ENCODE measurements at places on chromosomes 13 and 19.
A peak's percentile ranks its signal among the peaks of the same experiment; 100 is the strongest.

- no peak for DNase-seq
Observed at GRCh38 chr13:80312012-80312704, 28.8 kb downstream of the SPRY2 start.

DNA sequence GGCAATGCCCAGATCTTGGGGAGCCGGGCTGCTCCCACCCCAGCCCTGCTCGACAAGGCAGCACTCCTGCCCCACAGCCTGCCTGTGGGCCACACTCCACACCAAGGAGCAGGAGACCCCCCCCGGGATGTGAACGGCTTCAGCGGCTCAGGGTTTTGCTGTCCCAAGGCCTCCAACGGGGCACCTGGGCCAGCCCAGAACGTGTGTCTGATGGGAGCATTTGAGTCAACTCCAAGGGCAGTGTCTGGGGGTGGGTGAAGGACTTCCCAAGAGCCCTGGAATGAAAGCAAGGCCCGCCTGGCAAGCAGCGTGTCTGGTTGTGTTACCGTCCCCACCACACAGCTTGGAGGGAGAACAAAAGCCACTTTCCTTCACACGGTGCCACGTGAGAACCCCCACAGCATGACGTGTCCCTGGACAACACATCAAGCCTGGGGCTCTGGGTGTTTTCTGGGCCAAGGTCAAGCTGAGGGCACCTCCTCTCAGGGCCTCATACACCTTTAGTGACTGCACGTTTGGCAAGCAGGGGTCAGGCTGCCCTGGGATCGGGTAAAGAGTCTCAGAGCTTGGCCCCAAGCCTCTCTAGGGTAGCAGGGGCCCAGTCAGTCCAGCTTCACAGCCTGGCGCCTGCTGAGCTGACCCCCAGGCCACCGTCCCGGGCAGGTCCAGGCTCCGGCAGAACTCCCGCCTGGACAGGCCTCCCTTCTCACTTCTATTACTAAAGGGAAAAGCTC is 6.0 kb downstream of the C13orf46 start:
- no peak for DNase-seq

GRCh38 chr19:29812080-29812880 is 489 bp downstream of the CCNE1 start:
- peak; percentile 80 for DNase-seq

- DNase-seq, result no peak
Observed at GRCh38 chr13:27038323-27038722, 133.3 kb downstream of the USP12 start.

DNA sequence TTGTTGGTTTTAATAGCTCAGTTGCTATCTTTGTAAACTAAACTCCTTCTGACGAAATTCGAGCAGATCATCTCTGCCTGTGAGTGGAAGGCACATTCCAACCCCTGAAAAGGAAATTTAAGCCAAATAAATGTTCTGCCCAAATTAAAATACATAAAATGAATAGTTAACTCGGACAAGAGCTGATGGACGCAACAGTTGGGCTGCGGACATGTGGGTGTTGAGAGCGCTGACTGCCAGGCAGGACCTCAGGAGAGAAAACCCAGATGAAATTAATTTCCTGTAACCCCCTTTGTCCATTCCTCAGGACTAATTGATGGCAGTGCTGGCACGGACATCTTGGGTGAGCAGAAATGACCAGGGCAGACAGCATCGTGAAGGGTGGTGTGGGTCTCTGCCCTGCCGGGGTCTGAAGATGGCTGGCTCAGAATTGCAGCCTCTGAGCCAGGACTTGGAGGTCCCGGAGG is 86.5 kb downstream of the TSHZ3 start:
- DNase-seq, result no peak

DNA sequence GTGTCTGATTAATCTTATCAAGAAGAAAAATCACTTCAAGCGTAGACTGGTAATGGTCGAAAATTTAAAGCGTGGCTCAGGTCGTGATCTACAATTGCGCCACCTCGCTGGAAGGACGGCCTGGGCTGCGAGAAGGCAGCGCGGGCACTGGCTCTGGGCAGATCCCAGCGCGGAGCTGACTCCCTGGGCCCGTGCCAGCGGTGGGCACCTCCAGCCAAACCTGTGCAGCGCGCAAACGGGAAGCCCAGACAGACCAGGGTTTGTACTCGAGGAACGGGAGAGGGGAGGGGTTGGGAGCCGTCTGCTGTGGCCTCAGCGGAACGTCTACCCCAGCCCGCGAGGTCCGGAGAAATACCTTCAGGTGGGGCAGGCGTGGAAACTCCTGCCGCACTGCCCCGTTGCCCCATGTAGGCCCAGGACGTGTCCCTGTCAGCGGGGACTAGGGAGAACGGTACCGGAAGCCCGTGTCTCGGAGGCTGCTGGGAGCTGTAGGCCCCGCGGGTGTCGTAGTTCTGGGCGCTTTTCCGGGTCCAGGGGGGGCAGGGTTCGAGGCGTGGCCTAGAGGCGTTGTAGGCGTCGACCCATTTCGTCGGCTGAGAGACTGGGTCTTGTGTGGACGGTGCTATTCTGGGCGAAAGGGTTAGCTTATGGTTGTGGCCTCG is 21.1 kb downstream of the ZNF274 start:
- DNase-seq, result no peak

DNA sequence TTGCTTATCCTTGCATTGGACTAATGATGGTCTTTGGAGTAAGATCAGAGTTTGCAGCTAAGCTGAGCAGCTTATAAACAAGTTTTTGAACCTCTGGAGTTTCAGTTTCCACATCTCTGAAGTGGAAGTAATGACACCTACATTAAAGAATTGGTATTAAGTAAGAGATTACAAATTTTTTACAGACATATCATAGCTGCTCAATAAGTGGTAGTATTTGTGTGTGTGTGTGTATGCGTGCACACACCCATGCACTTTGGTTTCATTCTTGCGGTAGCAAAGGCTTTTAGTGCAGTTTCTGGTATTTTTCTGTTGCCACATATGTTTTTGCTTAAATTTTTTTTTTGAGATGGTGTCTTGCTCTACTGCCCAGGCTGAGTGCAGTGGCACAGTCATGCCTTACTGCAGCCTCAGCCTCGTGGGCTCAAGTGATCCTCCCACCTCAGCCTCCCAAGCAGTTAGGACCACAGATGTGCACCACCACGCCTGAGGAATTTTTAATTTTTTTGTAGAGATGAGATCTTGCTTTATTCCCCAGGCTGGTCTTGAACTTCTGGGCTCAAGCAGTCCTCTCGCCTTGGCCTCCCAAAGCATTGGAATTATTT is 4.5 kb downstream of the NAA16 start:
- DNase-seq, result no peak

DNA sequence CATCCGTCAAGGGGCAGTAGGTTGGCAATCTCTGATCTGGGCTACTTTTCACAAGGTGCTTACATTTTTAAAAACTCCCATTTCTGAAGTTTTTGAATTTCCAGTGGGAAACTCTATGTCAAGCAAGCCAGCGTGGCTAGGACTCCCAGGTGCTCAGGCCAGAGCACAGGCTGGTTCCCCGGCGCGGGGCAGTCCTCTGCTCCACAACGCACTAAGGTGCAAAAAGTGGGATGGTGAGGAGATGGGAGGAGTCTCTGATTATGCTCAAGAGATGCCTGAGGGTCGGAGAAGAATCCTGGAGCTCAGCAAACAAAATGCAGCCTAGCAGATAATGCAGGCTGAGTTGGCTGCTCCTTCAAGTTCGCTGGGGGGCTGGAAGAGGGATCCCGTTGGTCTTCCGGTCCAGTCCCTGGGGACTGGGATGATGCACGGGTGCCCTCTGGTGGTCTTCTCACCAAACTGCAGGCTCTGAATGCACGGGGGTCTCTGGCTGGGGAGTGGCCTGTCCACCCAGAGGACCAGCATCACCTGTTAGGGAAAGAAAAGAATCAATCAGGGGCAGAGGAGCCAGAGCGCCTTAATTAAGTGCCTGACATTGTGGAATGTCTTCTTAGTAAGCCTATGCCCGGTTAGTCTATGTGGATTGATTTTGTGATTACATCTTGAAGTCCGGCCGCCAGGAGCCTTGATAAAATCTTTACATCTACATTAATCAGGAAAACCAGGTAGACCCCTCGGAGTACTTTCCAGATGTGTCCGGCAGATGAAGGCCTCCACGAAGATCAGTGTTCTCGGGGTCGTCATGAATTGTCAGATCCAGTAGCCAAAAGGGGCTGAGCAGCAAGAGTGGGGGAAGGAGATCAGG is 244.4 kb upstream of the MAB21L1 start:
- DNase-seq, result peak; percentile 69

DNA sequence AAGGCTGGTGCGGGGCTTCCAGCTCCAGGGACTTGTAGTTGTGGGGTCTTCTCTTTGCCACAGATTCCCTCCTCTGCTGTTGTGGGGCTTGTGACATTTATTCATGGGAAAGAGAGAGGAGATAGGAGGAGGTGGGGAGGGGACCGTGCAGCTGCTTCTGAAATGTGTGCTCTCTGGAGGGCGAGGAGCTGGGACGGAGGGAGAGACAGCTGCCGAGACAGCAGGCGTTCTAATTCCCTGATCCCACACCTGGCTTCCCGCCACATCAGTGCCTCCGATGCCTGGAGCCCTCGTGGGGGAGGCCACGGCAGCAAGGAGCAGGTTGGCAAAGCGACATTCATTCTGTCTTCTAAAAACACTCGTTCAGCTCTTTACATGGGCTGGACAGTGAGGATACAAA is 164.4 kb downstream of the USP12 start:
- DNase-seq, result peak; percentile 89

GRCh38 chr13:76769271-76769791 is 116.9 kb downstream of the KCTD12 start:
- no peak for DNase-seq

GRCh38 chr13:75685239-75685697 is 49.1 kb downstream of the LMO7 start:
- no peak for DNase-seq

DNA sequence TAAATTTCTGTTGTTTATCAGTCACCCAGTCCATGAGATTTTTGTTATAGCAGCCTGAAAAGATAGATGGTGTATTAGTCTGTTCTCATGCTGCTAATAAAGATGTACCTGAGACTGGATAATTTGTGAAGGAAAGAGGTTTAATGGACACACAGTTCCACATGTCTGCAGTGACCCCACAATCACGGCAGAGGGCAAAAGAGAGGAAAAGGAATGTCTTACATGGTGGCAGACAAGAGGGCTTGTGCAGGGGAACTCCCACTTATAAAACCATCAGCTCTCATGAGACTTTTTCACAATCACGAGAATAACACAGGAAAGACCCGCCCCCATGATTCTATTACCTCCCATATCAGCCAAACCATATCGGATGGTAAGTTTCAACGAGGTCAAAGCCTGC is 309.2 kb downstream of the LIG4 start:
- DNase-seq, result no peak

GRCh38 chr13:74816737-74817136 is 665.2 kb downstream of the TBC1D4 start:
- DNase-seq, result no peak

DNA sequence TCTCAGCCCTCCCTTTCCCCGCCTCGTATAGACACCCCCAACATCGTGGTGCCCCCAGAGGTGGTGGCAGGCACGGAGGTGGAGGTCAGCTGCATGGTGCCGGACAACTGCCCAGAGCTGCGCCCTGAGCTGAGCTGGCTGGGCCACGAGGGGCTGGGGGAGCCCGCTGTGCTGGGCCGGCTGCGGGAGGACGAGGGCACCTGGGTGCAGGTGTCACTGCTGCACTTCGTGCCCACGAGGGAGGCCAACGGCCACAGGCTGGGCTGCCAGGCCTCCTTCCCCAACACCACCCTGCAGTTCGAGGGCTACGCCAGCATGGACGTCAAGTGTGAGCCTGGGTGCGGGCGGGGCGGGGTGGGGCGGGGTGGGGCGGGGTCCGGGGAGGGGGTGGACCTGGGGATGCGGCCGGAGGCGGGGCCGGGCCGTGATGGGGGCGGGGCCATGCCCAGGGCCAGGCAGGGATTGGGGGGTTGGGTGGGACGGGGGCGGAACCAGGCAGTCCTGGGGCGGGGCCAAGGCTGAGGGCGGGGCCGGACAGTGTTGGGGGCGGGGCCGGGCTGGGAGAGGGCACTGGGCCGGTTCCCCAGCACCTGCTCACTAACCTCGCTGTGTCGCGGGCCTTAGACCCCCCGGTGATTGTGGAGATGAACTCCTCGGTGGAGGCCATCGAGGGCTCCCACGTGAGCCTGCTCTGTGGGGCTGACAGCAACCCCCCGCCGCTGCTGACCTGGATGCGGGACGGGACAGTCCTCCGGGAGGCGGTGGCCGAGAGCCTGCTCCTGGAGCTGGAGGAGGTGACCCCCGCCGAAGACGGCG is 7.8 kb downstream of the MAG start:
- no peak for DNase-seq

GRCh38 chr19:39158646-39159260 is 33.2 kb downstream of the PAK4 start:
- no peak for DNase-seq

- no peak for DNase-seq
Observed at GRCh38 chr19:42288387-42288786, 13.5 kb upstream of the PRR19 start.

DNA sequence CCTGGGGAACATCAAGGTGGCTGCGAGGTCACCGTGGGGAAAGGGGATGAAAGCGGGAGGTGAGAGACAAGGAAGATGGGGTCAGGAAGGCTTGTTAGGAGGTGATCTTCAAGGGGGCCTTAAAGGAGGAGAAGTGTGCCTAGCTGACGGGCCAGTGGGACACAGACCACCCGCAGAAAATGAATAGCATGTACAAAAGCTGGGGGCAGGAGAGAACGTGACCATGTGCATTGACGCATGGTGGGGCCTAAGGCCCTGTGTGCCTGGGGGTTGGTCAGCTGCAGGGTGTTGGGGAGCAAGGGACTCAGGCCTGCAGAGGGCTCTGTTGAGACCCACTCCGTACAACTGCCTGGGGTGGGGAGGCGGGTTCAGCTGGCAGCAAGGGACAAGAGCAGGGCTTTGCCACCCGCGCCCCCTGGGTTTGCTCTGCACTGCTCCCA is 5.9 kb downstream of the RAB8A start:
- peak; percentile 65 for DNase-seq

- DNase-seq, result no peak
Observed at GRCh38 chr19:35592226-35592625, 6.3 kb downstream of the PMIS2 start.

DNA sequence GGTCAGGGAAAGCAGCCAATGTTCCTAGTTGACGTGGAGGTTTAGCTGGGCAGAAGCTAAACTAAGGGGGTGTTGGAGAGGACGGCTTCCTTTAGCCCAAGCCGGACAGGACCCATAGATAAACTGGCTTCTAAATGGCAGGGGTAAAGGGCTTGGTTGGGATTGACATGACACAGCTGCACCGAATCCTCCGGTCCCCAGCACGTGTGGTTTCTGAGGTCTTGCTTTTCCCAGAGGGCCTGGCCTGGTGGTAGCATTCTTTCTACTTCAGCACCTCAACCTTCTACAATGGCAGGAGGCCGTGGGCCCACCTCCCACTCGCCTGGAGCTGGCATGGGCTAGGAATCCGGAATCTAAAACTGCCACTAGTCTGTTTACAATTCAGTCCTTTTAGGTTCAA is 163.0 kb downstream of the FGF9 start:
- no peak for DNase-seq

- DNase-seq, result no peak
Observed at GRCh38 chr19:39934584-39935363, at the start of gene FCGBP. Gene FCGBP, minus strand, starts transcription at chr19:39934634.
